Omental fat pad (tissue), 4 donors: ENCODE measurements at places on chromosomes 5 and 9. TPM values are rescaled to one million over a fixed set of nuclear protein-coding genes. Genes with fewer than 3 reads are reported as not detected.

The UBTD2 gene
- 14.5 TPM for total RNA-seq

The GDNF gene
- total RNA-seq: not detected

The SLC27A6 gene
- not detected for total RNA-seq

The RGS7BP gene
- 0.84 TPM for total RNA-seq

The FOXD4L3 gene
- not detected for total RNA-seq

The SURF6 gene
- 10.5 TPM for total RNA-seq

The SLIT3 gene
- total RNA-seq: 54.8 TPM

The IL4 gene
- total RNA-seq: not detected

The RANBP3L gene
- 10.6 TPM for total RNA-seq

The LEAP2 gene
- total RNA-seq: 1.3 TPM

DNA sequence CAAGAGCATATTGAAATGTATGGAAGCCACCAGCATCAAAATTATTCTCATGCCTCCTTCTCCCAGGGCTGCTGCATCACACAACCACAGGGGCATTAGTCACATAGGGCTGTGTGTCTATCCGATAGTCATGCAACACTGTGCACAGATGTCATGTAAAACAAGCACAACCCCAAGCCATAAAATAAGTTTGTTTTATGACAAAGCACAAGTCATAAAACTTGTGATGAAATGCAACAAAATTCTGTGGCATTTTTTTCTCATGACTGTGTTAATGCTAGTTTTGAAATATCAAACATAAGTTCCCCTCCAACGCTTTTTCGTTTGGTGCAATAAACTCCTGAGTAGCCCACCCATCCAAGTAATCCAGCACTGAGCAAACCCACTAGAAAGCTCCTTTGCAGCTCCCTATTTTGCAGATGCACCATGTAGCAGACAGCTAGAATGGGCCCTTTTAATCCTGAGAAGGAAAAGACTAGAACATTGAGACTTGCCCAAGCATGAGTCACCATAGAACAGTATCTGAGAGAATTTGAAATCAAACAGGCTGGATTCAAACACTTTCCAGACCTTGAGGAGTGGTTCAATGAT is 93.3 kb upstream of the ZNF366 start:
- DNase-seq: no peak

- DNase-seq: no peak
Observed at GRCh38 chr5:62974623-62975022, 396.0 kb downstream of the LRRC70 start.

GRCh38 chr9:115212832-115213231 is 94.9 kb upstream of the TNC start:
- DNase-seq: no peak

DNA sequence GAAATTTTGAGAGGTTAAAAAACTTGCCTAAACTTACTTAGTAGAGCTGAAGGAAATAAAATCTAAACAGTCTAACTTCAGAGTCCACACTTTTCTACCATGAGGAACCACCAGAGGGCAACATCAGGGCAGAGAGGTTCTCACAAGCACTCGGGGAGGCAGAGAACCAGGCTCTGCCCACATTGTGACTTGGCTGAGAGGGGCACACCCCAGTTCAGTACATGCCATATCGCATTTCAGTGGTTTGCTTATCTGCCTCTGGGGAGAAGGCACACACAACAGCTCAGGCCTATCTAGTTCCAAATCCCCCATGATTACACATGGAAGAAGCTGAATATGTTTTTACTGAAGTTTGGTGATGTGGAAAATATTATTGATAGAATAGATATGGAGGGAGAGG is 49.2 kb downstream of the EQTN start:
- no peak for DNase-seq

DNA sequence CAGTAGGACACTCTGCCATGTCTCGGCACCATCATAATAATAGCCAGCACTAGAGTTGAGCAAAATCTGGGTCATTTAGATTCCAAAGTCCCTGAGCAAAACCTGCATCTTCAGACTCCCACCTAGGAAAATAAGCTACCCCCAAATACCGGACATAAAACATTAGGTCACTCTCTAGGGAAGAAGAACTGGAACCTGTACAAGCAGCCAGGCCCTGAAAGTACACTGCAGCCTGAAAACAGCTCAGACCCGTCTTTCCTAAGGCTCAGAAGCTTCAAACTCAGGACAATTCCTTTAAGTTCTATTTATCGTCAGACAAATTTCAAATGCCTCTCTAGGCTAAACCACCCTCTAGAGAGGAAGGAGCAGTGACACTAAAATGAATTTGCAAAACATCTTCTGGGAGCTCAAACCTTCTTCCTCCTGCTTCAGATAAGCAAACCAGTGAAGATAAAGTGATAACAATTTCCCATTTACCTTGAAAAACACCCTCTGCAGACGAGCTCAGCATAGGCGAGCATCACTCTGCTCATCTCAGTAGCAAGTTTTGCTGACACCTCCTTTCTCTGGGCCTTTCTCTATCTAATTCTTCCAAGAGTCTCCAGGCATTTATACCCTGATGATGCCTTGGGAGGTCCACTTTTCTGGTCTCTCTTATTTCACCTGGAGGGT is 34.0 kb downstream of the ADAM19 start:
- DNase-seq: no peak

DNA sequence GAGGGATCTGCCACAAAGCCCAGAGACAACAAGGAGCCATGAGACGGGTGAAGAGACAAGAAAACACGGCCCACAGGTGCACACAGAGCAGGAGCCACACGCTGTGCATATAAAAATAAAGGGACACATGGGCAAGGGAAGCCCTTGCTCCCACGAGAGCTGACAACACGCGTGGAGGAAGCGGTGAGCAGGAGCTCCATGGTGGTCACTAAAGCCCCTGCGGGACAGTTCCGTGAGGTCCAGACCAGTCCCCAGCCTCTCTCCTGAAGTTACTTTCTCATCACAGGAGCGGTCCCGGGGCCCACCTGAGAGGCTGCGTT is 90.7 kb downstream of the CAMSAP1 start:
- no peak for DNase-seq

DNA sequence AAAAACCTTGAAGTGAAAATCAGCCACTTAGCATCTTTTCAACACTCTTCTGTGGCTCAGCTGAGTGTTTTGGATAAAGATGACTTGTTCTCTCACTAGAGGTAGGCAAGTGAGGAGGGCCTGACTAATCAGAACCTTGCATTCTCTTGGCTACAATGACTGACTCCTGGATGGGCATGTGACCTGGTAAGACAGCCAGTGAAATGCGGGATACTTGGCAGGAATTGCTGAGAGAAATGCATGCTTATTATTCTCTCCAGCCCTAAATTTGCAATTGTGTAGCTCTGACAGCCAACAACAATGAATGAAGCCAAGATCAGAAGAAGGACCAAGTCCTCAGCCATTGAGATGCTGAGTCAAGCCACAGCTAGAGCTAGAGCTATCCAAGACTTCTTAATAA is 490.5 kb upstream of the ZNF608 start:
- DNase-seq: no peak

- no peak for DNase-seq
Observed at GRCh38 chr9:19493174-19493811, 84.5 kb downstream of the ACER2 start.

DNA sequence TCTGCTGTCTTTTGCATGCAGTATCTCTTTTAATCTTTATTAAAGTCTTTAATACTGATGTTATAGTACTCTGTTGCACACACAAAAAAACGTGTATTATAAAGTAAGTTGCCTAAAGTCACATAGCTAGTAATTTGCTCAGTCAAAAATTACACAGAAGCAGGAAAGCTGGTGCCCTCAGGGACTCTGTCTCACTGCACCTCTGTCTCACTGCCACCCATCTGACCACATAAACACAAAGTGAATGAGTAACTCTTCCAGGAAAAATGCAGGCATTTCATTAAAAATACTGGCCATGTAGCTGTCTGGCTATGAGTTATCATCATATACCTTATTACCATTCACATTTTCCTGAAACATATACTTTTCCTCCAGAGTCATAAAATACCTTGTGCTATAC is 591.7 kb downstream of the CSNK1G3 start:
- no peak for DNase-seq

DNA sequence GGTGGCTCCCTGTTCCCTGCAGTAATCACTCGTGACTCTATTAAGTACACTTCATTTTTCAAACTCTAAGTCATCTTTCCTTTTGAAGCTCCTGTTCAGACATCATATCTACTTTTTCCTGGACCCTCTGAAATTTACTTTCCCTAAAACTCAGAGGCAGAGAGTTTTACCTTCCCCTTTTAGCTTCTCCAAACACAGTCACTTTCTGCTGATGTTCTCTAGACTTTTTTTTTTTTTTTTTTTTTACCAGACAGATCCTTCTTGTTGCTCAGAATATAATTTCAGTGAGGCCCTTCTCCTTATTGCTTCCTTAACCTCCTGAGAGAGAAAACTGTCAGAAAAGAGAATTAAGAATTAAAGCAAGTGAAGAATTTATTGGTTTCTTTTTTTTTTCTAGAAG is 86.6 kb upstream of the LRRTM2 start:
- DNase-seq: no peak

DNA sequence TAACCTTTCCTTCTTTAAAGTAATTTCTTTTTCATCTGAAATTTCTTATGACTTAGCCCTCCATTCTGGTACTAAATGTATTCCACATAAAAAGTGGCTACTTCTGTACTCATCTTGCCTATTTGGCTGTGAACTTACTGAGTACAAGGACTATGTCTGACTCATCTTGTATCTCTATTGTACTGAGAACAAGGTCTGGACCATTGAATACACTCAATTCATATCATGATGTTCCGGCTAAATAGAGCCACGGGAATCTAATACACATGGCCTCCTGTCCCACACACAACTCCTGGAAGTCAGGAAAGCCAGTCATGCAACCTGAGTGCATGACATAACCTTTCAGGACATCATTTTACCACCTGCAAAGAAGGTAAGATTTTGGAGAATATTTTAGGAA is 203.9 kb downstream of the PLK2 start:
- DNase-seq: no peak
